ENCODE measurements at places on chromosomes 4 and X.

- no peak for DNase-seq
- H3K36me3 ChIP-seq: no peaks in the 10 kb centered on the region
- H3K27me3 ChIP-seq: no peaks in the 10 kb centered on the region
- no peak overlapping the region for H3K27ac ChIP-seq
- H3K4me3 ChIP-seq: no peak overlapping the region
Measured at GRCh38 chr4:43112139-43112538, 219.6 kb downstream of the GRXCR1 start.

DNA sequence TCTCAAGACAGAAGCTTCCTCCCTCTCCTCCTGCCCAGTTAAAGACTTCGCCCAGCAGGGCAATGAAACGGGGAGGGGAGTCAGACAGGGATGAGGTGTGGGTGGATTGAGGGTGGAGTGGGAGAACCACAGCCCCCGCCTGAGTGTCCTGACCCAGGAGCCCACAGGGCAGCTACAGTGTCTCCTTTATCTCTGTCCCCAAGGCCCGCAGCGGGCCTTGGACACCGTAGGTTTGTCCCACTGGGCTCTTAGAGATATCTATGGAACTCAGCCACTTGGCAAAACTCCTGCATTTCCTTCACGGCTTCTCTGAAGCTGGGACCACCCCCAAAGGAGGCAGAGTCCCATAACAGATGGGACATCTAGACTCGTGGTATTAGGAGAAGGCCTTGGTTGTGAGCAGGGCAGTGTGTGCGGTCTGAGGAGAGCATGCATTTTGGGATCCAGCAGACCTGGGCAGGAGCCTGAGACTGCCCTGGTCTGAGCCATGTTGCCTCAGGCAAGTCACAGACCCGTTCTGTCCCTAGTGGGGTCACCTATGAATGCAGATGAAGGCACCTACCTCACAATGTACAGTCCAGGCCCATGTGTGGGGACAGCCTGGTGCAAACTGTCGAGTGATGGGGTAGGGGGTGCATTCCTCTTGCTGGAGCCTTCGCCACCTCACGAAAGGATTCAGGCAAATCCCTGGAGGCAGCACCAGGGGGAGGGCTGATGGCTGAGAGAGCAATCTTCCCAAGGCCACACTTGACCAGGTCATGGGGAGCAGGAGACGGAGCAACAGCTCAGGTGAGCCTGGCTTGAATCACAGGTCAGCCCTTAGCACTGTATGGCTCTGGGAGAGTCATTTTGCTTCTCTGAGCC is 225.7 kb upstream of the PSAPL1 start:
- no peaks in the 10 kb centered on the region for H3K4me1 ChIP-seq
- no peaks in the 10 kb centered on the region for H3K36me3 ChIP-seq
- H3K27ac ChIP-seq: no peak overlapping the region
- no peaks in the 10 kb centered on the region for H3K27me3 ChIP-seq
- no peak overlapping the region for H3K4me3 ChIP-seq
- no peak for DNase-seq

DNA sequence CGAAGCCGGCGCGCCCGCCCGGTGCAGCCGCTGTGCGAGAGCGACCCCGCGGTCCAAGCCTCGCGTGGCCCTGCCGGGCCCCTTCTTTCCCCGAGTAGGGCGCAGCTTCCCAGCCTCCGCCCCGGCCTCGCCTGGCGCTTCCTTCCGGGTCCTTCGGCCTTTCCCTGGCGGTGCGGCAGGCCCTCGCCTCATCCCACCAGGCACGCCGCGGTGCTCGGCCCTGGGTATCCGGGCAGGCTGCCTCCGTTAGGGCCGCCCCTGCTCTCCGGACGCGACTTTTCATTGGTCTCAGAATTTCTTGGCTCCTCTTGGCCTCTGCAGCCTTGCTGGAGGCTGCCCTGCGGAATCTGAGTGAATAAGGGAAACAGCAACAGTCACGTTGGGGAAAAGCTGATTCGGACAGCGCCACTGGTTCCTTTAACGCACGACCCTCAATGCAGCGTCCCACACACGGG is 429 bp downstream of the UVSSA start:
- no peaks in the 10 kb centered on the region for H3K27me3 ChIP-seq
- peak overlapping the region; percentile 91 for H3K27ac ChIP-seq
- no peaks in the 10 kb centered on the region for H3K4me1 ChIP-seq
- H3K36me3 ChIP-seq: no peaks in the 10 kb centered on the region

- no peak for DNase-seq
- no peak overlapping the region for H3K27ac ChIP-seq
- H3K4me1 ChIP-seq: no peaks in the 10 kb centered on the region
- H3K27me3 ChIP-seq: no peaks in the 10 kb centered on the region
- H3K4me3 ChIP-seq: no peak overlapping the region
- no peaks in the 10 kb centered on the region for H3K36me3 ChIP-seq
Measured at GRCh38 chr4:138055890-138056289, 186.3 kb downstream of the SLC7A11 start.

Data from aorta (tissue), 5 donors.